ENCODE measurements at places on chromosomes 4 and X. TPM values are rescaled to one million over a fixed set of nuclear protein-coding genes. Genes with fewer than 3 reads are reported as not detected.

Gene HPGD
- 0.30 TPM for total RNA-seq

Gene RNF175
- not detected for total RNA-seq

Gene PPM1K
- total RNA-seq: 26.0 TPM

Gene ERVMER34-1
- not detected for total RNA-seq

Gene PUDP
- total RNA-seq: 7.1 TPM

Gene PF4V1
- 9.2 TPM for total RNA-seq

Gene TACC3
- total RNA-seq: 1.8 TPM

Gene OCRL
- 37.0 TPM for total RNA-seq

Gene PGRMC2
- total RNA-seq: 43.2 TPM

Gene DCAF4L1
- 0.23 TPM for total RNA-seq

Gene KCND1
- 0.89 TPM for total RNA-seq

Gene TRAPPC11
- total RNA-seq: 70.9 TPM

Gene PCSK1N
- total RNA-seq: 1.1 TPM

Gene RHOH
- total RNA-seq: not detected

Gene ZNF732
- 0.32 TPM for total RNA-seq

Gene FGF16
- not detected for total RNA-seq

Gene CTAG2
- 0.65 TPM for total RNA-seq

Gene PSAPL1
- total RNA-seq: not detected

Gene FAM53A
- 1.4 TPM for total RNA-seq

Gene LANCL3
- total RNA-seq: 0.83 TPM

Gene L1CAM
- total RNA-seq: 0.59 TPM

Gene ARHGAP36
- not detected for total RNA-seq

Gene UNC5C
- not detected for total RNA-seq

Gene ZNF185
- total RNA-seq: 2.4 TPM

Gene BTK
- total RNA-seq: not detected

Gene KLHL2
- total RNA-seq: 18.1 TPM
